ENCODE measurements at places on chromosomes 4 and X.

DNA sequence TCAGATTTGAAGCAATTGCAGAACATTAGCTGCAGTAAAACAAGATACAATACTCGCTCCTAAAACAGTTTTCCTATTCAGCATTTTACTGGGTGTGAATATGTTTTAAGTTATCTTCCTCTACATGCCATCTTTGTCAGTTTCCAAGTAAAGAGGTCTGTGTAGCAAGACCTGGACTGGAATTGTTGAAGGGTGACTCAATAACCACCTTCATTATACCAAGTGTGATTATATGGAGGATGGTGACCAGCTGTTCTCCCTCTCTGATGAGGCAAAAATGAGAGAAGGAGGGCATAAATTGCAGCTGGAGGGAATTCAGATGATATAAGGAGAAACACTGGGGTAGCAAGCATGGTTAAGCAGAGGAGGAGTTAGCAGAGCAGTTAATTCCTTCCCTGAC lies 922.1 kb upstream of the SLIT2 start:
- no peak for DNase-seq

DNA sequence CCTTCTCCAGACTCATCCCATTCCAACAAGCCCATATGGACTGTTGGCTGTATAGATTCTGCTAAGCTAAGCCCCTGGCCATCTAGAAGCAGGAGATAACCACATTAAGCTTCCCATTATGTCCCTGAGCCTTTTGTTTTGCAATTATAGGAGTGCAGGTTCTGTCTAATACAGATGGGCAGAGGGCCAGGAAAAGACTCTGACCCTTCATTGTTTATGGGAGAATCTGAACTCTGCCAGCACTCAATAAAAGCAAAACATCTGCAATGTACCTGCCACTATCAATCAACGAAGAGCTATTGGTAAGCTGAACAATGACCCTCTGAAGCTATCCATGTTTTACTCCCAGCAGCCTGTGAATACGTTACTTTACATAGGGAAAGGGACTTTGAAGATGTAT lies 207.3 kb upstream of the CLNK start:
- no peak for DNase-seq

DNA sequence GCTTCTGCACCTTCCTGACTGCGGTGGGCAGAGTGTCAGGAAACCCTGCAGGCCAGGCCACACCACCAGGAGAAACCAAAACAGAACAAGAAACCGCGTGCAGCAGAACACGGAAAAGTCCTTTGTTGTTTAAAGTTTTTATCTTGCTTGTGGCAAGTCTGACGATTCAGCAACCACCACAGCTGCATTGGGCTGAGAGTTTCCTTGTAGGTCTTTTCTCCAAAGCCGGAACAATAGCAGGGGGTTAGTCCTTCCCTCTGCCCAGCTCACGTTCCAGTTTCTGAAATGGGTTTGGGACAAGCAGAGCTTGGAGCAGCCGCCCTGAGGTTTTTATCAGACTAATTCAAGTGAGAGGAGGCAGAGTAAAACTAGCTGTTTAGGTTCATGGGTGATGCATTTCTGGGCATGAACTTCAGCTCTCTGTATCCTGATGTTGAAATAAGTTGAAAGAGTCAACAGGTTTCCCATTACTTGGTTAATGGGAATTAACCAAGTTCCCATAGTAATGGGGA lies 216.9 kb downstream of the PTTG2 start:
- peak; percentile 28 for DNase-seq

- DNase-seq = no peak
These were observed 4.8 kb downstream of the ELK1 start for GRCh38 chrX:47645530-47645929.

DNA sequence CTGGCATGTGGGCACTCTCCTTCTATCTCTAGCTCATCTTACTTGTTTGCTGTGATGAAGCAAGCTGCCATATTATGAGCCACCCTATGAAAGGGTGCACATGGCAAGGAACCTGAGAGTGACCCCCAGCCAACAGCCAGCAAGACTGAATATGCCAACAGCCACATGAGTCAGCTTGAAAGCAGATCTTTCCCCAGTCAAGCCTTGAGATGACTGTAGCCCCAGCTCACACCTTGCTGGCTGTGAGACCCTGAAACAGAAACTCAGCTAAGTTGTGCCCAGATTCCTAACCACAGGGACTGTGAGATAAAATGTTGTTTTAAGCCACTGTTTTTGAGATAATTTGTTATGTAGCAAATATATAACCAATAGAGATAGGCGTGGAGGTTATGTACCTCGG lies 36.2 kb downstream of the KDM5C start:
- peak; percentile 19 for DNase-seq

GRCh38 chrX:110836982-110837381 lies 41.4 kb upstream of the CHRDL1 start:
- DNase-seq = no peak

DNA sequence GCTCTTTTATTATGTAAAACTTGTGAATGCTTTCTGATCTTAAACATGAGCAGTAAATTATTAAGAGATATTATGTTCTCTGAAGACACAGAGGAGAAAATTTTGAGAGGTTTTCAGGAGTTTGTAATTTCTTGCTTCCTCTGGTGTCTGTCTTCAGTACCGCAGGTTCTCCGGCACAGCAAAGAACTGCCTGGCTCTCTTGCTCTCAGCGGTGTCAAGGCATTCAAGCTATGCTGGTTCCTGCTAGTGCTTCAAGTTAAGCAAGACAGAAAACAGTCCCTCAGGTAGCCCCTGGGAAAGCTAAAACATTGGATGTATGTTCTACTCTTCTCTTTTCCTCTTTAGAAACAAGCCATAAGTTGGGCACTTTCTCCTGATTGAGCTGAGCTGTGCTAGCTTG lies 120.2 kb upstream of the CENPE start:
- DNase-seq = no peak

GRCh38 chrX:123085311-123085940 lies 98.7 kb upstream of the GRIA3 start:
- DNase-seq = no peak

- no peak for DNase-seq
These were observed 99.1 kb upstream of the FAM47C start for GRCh38 chrX:36908801-36909675.

GRCh38 chr4:82784681-82785610 lies 13.7 kb downstream of the SCD5 start:
- DNase-seq = no peak

GRCh38 chr4:38612646-38613414 lies 51.2 kb upstream of the KLF3 start:
- DNase-seq = no peak

DNA sequence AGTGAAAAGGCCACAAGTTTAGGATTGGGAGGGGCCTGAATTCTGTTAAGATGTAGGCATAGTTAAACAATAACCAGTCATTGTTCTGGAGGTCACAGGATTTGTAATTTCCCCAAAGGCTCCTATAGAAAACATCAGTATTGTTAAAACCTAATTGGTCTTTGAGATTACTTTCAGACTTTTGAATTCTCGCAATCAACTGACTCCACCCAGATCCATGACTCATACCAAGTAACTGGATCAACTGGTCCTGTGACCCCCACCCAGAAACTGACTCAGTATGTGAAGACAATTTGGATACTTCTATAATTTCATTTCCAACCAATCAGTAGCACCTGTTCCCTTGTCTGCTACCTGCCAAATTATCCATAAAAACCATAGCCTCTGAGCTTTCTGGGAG lies 28.4 kb downstream of the MAGEB16 start:
- no peak for DNase-seq

- no peak for DNase-seq
These were observed 124.6 kb upstream of the MAP3K15 start for GRCh38 chrX:19639813-19640462.

GRCh38 chr4:74450298-74450683 lies 5.4 kb downstream of the AREG start:
- DNase-seq = no peak

DNA sequence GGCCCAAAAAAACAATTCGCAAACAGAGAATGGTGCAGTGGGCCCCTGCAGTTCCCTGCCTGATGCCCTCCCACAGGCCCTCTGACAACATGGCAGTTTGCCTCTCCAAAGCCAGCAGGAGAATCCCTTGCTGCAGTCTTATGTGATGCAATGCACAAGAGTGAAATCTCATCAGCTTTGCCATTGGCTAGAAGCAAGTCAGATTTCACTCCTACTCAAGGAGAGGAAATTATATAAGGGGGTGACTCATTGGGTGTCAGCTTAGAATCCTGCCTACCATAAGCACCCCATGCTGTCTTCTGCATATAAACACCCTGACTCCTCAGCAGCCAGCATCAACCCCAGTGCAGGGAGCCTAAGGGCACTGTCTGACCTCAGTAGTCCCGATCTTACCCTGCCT lies 157.3 kb upstream of the LDB2 start:
- no peak for DNase-seq

DNA sequence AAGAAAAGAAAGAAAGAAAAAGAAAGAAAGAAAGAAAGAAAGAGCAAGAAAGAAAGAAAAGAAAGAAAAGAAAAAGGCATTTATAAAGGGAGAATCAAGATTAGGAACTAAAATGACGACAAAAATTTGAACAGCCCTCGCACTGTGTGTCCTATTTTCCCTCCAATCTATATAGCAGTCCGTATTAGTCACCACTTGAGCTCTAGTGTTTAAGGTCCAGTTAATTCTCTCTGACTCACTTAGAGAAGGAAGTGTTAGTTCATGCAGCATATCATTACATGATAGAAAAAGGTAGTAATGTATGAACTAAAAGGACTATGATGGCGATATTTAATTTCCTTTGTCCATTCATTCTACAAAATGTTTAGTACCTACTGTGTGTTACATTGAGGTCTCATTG lies 122.7 kb downstream of the CBLL2 start:
- no peak for DNase-seq

DNA sequence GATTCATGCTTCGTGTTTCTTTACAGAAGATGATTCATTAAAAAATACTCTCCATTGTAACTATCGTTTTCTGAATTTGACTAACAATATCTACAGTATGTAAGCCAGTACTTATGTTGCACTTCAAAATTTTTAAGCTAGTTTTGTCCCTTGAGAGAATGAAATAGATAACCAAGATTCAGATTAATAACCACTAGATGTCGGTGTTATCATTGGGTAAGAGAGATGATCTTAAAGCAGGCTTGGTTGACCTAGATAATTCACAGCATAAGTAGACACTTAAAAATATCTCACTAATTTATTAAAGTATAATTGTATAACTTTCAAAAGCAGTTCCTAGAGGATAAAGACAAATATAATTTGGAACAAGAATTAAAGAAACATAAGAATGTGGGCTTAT lies 430.9 kb downstream of the C4orf33 start:
- no peak for DNase-seq

GRCh38 chrX:148223361-148223760 lies 242.2 kb downstream of the FMR1NB start:
- DNase-seq = no peak

- DNase-seq = no peak
These were observed 85.9 kb downstream of the REPS2 start for GRCh38 chrX:17032351-17032750.

GRCh38 chr4:124415146-124415545 lies 297.4 kb downstream of the ANKRD50 start:
- DNase-seq = no peak

DNA sequence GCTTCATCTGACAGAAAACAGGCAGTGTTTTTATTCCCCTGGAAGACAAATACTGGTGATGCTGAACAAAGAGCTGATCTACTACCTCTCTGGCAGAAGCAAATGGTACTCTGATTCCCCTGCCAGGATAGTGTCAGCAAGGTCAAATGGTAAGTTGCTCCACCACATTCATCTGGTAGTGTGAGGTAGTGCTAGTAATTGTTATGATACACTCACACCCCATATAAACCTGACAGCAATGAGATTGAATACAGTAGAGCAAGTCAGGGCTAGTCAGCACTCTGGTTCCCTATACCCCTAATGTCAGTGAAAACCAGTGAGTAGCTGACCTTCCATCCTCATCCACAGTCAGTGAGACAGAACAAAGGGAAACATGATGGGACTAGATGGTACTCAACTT lies 3.4 kb upstream of the SPIN4 start:
- DNase-seq = no peak

DNA sequence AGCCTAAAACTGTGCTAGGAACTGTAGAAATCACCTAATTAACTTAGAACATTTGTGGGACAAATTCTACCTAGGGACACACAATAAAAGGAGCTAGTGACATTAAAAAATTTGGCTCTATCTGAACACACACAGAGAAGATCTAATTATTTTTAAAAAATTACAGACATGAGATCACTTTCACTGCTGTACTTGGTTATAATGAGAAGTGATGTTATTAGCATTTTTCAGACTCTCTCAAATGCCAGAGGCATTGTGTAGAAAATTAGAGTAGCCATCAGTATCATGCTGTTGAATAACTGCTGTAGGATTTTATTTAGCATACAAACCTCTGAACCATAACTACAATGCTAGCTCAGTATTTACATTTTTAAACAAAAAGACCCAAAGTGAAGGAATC lies 109.1 kb upstream of the ANK2 start:
- DNase-seq = no peak

DNA sequence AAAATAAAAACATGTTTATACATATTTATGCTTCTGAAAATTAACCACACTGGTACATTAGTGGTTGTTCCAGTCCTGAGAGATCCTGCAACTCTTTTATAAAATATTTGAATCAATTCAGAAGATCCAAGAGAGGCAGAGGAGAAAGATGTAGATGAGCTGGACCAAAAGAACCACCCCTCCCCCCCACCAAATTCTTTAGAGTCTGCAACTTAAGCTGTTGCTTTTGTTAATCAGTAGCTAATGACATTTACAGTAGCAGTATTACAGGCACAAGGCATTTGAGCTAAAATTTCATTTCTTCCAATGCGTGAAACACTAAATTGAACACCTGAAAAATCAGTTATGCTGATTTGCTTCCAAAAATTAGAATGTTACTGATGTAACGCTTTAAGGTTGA lies 61.5 kb downstream of the PDK3 start:
- no peak for DNase-seq

DNA sequence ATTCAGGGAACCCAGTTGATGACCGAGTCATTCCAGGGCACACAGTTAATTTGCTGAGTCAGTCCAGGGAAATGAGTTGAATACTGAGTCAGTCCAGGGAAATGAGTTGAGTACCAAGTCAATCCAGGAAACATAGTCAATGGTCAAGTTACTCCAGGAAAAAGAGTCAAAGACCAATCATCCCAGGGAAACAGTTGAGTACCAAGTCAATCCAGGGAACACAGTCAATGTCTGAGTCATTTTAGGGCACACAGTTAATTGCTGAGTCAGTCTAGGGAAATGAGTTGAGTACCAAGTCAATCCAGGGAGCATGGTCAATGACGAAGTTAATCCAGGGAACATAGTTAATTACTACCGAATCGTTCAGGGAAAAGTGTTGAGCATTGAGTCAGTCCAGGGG lies 754.4 kb downstream of the NLGN4X start:
- DNase-seq = no peak

DNA sequence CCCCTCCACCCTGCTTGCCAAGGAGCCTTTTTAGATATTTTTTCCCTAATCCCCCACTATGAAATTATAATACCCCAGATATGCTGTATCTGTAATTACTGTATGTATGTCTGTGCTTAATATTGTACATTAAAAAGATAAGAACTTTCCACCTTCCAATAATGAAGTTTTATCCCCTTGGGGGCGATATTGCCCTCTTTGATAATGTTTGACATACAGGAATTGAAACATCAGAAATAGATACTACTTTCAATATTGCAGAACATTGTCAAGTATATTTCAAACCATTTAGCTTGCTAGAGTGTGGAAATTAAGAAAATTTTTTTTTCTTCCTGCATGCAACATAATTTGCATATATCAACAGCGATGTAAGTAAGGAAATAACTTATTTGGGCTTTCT lies 58.9 kb downstream of the NAF1 start:
- DNase-seq = no peak

GRCh38 chr4:176210101-176210500 lies 14.7 kb upstream of the SPATA4 start:
- no peak for DNase-seq
